ENCODE measurements at places on chromosomes 12 and 14. TPM values are rescaled to one million over a fixed set of nuclear protein-coding genes. Genes with fewer than 3 reads are reported as not detected.

Gene RNASE3
- polyA plus RNA-seq, result 2.4 TPM

Gene DNM1L
- polyA plus RNA-seq, result 26.0 TPM

Gene IFI27L2
- 124 TPM for polyA plus RNA-seq

Gene TAC3
- not detected for polyA plus RNA-seq

Gene RTL1
- polyA plus RNA-seq, result under 0.01 TPM

Gene KLRB1
- polyA plus RNA-seq, result 7.5 TPM

Gene ATP5F1B
- polyA plus RNA-seq, result 223 TPM

Gene POTEG
- not detected for polyA plus RNA-seq

Gene HOXC10
- polyA plus RNA-seq, result not detected

Gene PXMP2
- polyA plus RNA-seq, result 11.3 TPM

Gene GLIPR1L2
- 0.42 TPM for polyA plus RNA-seq

Gene KRT74
- not detected for polyA plus RNA-seq

DNA sequence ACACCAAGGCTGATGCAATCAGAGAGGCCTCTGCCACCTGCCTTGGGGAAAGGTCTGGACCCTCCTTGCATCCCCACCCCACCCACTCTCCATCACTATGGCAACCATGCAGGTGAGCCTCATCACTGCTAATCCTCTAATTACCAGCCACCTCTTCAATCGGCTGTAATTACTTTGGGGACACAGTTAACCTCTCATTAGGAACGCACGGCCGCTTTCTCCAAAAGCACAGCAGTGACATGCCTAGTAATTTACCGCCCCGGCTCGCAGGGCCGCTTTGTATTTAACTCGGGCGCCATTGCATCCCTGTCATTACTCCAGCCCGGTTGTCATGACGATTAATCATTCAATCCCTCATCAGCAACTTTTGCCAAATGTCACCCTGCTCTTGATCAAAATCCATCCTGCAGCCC is 36.3 kb upstream of the FAM222A start:
- no peaks in the 10 kb centered on the region for H3K4me1 ChIP-seq
- H3K27ac ChIP-seq, result no peak overlapping the region
- DNase-seq, result peak; percentile 21
- H3K27me3 ChIP-seq, result no peaks in the 10 kb centered on the region

- H3K4me1 ChIP-seq, result no peaks in the 10 kb centered on the region
- no peaks in the 10 kb centered on the region for H3K27me3 ChIP-seq
- no peak overlapping the region for H3K27ac ChIP-seq
- H3K4me3 ChIP-seq, result no peak overlapping the region
Observed at GRCh38 chr12:16093825-16094224, 182.7 kb downstream of the DERA start.

GRCh38 chr14:59964251-59965007 is 44.5 kb downstream of the LRRC9 start:
- H3K27ac ChIP-seq, result peak overlapping the region; percentile 62
- H3K36me3 ChIP-seq, result no peaks in the 10 kb centered on the region
- no peak for DNase-seq
- H3K4me1 ChIP-seq, result no peaks in the 10 kb centered on the region
- no peaks in the 10 kb centered on the region for H3K27me3 ChIP-seq

DNA sequence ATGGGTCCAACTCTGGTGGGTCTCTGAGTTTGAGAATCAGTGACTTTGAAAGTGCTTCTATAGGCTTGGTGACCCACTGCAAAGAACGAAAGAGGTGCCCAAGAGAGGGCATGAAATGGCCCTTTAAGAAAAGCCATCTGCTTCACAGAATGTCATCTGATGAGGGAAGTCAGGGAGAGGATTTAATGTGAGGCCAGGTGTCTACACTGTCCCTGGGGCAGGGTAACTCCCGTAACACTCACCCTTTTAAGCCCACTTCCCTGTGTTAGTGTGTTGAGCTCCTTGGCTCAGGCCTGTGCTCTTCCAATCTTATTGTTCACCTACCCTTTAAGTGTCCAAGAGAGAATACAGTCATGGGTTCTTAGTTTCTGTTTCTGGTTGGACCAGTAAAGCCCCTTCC is 16.4 kb upstream of the SRSF5 start:
- H3K27ac ChIP-seq, result no peak overlapping the region
- no peaks in the 10 kb centered on the region for H3K27me3 ChIP-seq
- H3K4me1 ChIP-seq, result peaks cover 12% of the 10 kb centered on the region
- no peaks in the 10 kb centered on the region for H3K36me3 ChIP-seq

- no peaks in the 10 kb centered on the region for H3K4me1 ChIP-seq
- no peak overlapping the region for H3K4me3 ChIP-seq
- no peaks in the 10 kb centered on the region for H3K27me3 ChIP-seq
- no peak overlapping the region for H3K27ac ChIP-seq
- peaks cover 19% of the 10 kb centered on the region for H3K36me3 ChIP-seq
- no peak for DNase-seq
Observed at GRCh38 chr12:117017807-117018206, 81.4 kb downstream of the TESC start.

- no peaks in the 10 kb centered on the region for H3K4me1 ChIP-seq
- DNase-seq, result no peak
- H3K27me3 ChIP-seq, result no peaks in the 10 kb centered on the region
- H3K36me3 ChIP-seq, result no peaks in the 10 kb centered on the region
Observed at GRCh38 chr12:28872654-28873268, 276.3 kb upstream of the FAR2 start.

DNA sequence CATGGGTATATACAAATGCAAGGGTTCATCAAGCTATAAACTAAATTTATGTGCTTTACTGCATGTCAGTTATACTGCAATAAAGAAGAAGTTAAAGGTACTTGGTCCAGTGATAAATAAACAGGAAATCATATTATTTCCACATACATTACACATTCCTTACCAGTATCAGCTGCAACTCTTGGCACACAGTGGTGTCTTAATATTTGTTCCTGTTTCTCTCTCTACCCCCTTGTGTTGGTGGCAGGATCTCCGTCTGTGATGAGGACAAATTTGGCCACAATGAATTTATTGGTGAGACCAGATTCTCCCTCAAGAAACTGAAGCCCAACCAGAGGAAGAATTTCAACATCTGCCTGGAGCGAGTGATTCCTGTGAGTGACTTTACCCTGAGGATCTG is 19.2 kb upstream of the OAS1 start:
- DNase-seq, result no peak
- no peaks in the 10 kb centered on the region for H3K27me3 ChIP-seq
- no peak overlapping the region for H3K27ac ChIP-seq
- H3K4me3 ChIP-seq, result no peak overlapping the region
- peaks cover 7% of the 10 kb centered on the region for H3K4me1 ChIP-seq
- no peaks in the 10 kb centered on the region for H3K36me3 ChIP-seq

- H3K27ac ChIP-seq, result no peak overlapping the region
- no peaks in the 10 kb centered on the region for H3K27me3 ChIP-seq
- peaks cover 44% of the 10 kb centered on the region for H3K36me3 ChIP-seq
- H3K4me3 ChIP-seq, result no peak overlapping the region
Observed at GRCh38 chr14:73368616-73369015, 89.7 kb downstream of the NUMB start.

GRCh38 chr12:13534645-13535398 is 338.3 kb downstream of the EMP1 start:
- no peaks in the 10 kb centered on the region for H3K27me3 ChIP-seq
- H3K4me1 ChIP-seq, result no peaks in the 10 kb centered on the region

- no peak for DNase-seq
- no peaks in the 10 kb centered on the region for H3K36me3 ChIP-seq
- no peak overlapping the region for H3K27ac ChIP-seq
- no peaks in the 10 kb centered on the region for H3K4me1 ChIP-seq
Observed at GRCh38 chr12:24200010-24200409, 250.5 kb upstream of the SOX5 start.

DNA sequence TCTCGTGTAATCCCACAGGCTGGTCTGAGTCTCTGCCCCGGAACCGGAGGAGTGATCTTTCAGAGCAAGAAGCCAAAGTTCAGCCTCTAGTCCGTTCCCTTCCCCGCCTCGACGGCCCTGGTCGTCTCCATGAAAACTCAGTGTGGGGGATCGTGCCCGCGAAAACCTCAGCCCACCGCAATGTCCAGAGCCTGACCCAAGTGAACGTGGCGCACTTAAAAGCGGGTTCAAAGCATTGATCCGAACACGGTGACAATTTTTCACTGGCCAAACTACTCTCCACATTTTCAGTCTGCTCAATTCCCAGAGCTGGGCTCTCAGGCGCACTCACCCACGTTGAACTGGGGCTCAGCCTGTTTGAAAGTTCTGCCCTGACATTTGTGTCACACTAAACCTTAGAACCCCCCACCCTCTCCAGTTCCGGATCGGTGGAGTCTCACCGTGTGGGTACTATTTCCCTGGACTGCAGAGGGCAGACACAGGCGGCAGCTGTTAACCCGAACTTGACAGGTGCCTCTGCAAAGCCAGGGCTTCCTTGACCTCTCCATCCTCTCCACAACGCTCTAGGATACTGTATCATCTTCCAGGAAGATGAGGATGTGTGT is 886 bp upstream of the PRICKLE1 start:
- H3K27me3 ChIP-seq, result no peaks in the 10 kb centered on the region
- peaks cover 47% of the 10 kb centered on the region for H3K4me1 ChIP-seq
- peak overlapping the region; percentile 93 for H3K4me3 ChIP-seq
- no peak for DNase-seq

DNA sequence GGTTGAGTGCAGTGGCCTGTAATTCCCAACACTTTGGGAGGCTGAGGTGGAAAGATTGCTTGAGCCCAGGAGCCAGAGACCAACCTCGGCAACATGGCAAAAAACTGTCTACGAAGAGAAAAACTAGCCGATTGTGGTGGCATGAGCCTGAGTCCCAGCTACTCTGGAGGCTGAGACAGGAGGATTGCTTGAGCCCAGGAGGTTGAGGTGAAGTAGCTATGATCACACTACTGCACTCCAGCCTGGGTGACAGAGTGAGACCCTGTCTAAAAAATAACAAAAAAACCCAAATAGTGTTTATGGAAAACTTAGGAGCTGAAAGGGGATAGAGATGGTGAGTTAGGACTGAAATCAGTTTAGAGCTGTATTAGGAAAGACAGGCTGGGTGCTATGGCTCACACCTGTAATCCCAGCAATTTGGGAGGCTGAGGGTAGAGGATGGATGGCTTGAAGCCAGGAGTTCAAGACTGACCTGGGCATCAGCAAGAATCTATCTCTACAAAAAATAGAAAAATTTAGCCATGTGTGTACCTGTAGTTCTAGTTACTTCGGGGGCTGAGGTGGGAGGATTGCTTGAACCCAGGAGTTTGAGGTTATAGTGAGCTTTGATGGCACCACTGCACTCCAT is 9.7 kb downstream of the PNN start:
- H3K27ac ChIP-seq, result no peak overlapping the region
- no peaks in the 10 kb centered on the region for H3K27me3 ChIP-seq
- H3K36me3 ChIP-seq, result peaks cover 42% of the 10 kb centered on the region
- no peak for DNase-seq

DNA sequence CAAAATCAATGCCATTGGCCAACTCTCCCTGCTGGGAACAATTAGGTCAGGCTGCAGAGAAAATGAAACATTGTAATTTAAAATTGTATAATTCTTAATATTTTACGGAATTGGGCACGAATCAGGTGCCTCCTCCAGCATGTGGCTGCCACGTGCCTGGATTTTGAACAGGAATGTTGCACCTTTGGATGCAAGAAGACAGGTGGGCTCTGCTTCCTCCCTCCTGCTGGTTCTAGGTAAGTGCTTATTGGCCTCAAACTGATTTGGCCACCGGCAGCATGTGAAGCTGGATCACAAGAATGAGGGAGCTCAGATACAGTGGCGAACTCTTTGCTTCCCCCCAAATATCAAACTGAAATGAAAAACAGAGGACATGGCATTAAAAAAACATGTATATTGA is 1559.9 kb upstream of the FLRT2 start:
- no peaks in the 10 kb centered on the region for H3K36me3 ChIP-seq
- no peaks in the 10 kb centered on the region for H3K27me3 ChIP-seq

- no peak for DNase-seq
- no peak overlapping the region for H3K4me3 ChIP-seq
- H3K27me3 ChIP-seq, result peaks cover 36% of the 10 kb centered on the region
- H3K27ac ChIP-seq, result peak overlapping the region; percentile 10
- H3K36me3 ChIP-seq, result no peaks in the 10 kb centered on the region
- peaks cover 49% of the 10 kb centered on the region for H3K4me1 ChIP-seq
Observed at GRCh38 chr14:105171004-105171673, 2.6 kb upstream of the JAG2 start.

GRCh38 chr14:50797250-50798047 is 33.5 kb downstream of the NIN start:
- no peak overlapping the region for H3K4me3 ChIP-seq
- DNase-seq, result no peak
- peaks cover 94% of the 10 kb centered on the region for H3K4me1 ChIP-seq
- H3K27ac ChIP-seq, result no peak overlapping the region

GRCh38 chr14:65211341-65211987 is 109.1 kb upstream of the MAX start:
- DNase-seq, result no peak
- H3K4me1 ChIP-seq, result peaks cover 48% of the 10 kb centered on the region
- no peak overlapping the region for H3K27ac ChIP-seq
- no peaks in the 10 kb centered on the region for H3K27me3 ChIP-seq
- no peaks in the 10 kb centered on the region for H3K36me3 ChIP-seq
- H3K4me3 ChIP-seq, result no peak overlapping the region

DNA sequence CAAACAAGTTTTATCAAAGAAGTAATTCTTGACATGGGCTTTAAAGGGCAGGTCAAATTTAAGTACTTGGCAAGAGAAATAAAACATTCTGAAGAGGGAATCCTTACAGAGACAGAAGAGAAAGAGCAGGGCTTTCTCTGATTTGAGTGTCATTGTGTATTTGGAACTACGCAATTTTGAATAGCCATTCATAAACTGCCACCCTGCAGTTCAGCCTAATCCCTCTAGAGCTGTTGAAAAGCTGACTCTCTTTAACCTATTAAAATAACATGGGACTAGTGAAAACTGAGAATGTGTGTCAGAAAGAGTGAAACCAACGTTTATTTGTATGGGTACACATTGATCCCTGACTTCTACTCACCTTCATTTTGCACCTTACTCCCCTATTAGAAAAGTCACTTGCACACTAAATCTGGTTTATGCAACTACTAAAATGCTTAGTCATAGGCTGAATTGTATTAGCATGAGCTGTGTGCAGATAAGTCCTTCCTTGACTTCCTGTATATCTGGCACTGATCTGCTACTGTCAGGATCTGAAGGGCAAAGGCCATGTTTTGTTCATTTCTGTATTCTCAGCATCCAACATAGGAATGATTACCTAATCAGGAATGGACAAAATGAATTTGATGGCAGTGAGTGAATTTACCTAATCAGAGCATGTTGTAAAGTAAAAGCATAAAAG is 458.9 kb downstream of the NOVA1 start:
- DNase-seq, result no peak
- no peaks in the 10 kb centered on the region for H3K27me3 ChIP-seq
- no peaks in the 10 kb centered on the region for H3K4me1 ChIP-seq
- no peaks in the 10 kb centered on the region for H3K36me3 ChIP-seq

DNA sequence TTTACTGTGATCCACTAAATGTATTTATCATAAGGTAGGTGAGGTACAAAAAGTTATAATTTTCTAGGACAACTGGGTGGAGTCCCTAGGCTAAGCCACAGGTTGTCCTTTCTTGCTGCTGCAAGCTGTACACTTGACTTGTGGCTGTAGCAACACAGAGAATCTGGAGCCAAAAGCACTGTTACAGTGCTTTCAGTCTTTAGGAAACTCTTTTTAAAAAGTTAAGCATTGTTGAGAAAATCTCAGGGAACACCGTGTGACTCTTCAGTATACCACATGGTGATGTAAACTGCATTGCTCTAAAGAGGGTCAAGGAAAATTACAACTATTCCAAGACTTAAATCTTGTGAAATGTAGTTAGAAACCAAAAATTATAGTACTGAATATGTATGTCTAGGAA is 11.4 kb downstream of the SLC15A5 start:
- H3K4me1 ChIP-seq, result no peaks in the 10 kb centered on the region
- H3K27ac ChIP-seq, result no peak overlapping the region
- H3K4me3 ChIP-seq, result no peak overlapping the region
- DNase-seq, result no peak
